ENCODE measurements at places on chromosomes 16 and 17.

DNA sequence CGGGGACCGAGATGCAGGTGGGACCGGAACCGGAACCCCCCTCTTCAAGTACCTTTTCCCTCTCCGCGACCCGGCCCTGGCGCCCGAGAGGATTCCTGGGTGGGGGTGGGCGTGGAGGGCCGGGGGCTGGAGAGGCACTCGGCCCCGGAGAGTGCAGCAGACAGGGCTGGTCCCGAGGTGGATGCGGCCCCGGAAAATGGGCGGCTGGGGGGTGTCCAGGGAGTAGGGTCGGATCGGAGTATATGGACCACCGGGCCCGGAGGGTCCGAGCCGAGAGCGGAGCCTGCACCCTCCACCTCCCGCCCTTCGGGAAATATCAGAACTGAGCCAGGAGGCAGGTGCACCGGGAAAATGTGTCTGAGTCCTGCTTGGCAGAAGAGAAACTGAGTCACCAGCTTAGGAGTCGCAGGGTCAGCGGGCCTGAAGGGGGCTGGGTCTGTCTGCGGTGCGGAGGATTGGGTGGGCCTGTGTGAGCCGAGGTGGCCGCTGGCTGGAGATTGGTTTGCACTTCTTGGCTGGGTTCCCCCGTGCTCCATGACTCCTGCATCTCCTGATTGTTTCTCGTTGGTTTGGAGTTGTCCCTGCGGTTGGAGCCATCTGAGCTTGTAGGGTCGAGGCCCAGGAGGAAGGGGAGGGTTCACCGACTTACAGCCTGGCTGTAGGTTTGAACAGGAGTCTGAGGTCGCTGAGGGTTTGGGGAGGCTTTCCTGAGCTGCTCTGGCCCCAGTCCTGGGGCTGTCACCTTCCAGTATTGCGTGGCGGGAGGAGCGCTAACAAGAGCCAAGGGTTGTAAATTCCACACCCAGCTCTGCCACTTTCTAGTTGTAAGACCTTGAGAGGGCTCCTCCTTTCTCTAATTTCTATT, 518 bp downstream of the SH2B1 start:
- DNase-seq, result no peak

- DNase-seq, result no peak
Observed at GRCh38 chr16:68644715-68645493, at the start of gene CDH3. Gene CDH3, plus strand, starts transcription at chr16:68645310. Its CDS starts 70 bp downstream, at chr16:68645380.

GRCh38 chr17:36743130-36743529, 141.7 kb downstream of the MRM1 start:
- DNase-seq, result no peak

DNA sequence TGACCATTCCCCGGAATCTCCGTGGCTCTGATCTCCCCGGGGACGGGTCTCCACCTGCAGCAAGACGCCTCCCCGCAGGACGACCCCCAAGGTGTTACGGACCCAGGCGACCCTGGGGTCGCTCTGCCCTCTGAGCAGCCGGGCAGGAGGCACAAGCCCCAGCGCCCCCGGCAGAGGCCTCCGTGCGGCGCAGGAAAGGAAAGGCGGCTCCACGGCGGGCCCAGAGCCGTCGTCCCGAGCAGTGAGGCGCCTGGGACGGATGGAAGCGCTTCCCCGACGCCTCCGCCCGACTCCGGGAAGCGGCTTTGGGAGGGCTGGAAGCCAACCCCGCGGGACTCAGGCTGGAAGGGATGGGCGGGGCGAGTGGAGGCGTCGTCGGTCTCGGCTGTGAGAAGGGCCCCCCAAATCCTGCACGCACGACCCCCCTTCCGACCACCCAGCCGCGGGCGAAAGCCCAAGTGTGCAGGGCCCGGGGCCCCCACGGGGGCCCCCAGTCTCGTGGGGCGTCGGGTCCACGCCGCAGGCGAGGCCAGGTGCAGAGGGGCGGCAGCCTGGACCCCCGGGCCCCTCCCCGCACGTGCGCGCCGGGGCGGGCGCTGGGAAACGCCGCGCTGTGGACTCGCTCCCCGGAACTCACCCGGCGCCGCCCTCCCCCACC, 32.7 kb upstream of the RPH3AL start:
- DNase-seq, result no peak

DNA sequence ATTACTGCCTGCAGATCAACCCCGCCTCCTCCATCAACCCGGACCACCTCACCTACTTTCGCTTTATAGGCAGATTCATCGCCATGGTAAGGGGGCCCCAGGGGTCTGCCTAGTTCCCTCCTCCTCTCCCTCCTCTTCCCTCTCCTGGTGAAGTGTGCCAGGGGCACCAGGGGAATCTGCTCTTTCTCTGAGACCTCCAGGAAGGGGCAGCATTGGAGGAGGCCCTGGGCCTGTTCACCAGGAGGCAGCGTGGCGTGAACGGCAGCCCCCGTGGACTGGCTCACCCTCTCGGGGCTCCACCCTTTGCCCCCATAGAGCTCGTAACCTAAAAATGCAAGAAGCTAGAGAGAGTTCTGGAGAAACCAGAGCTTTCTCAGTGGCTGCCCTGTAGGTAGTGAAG, 17.1 kb upstream of the CLEC18A start:
- DNase-seq, result no peak

DNA sequence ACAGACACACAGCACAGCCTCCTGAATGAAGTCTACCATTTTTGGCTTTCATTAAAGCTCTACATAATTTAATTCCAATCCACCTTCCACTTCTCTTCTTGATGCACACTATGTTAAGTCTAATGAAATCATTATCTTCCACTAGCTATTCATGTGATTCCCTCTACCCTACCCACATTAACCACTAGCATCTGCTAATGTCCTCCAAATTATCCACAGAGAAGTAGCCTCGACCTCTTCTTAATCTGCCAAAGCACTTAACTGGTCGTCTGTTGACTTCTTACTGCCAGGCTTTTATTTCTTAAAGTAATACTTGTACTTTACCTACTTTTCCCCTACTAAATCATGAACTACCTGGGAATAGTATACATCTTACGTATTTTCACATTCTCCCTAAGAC, 91.8 kb downstream of the NCOR1 start:
- DNase-seq, result no peak

DNA sequence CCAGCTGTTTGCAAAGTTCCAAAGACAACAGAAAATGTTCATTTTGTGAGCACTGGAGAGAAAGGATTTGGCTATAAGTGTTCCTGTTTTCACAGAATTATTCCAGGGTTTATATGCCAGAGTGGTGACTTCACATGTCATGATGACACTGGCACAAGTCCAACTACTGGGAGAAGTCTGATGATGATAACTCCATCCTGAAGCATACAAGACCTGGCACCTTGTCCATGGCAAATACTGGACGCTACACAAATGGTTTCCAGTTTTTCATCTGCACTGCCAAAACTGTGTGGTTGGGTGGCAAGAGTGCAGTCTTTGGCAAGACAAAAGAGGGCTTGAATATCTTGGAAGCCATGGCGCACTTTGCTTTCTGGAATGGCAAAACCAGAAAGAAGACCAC, 385.0 kb downstream of the CDH11 start:
- DNase-seq, result peak; percentile 15

- DNase-seq, result no peak
Observed at GRCh38 chr17:80822021-80822699, 169.5 kb upstream of the CHMP6 start.

GRCh38 chr16:15643946-15644250, 944 bp upstream of the MARF1 start:
- no peak for DNase-seq
